ENCODE measurements at places on chromosomes 5 and 9. TPM values are rescaled to one million over a fixed set of nuclear protein-coding genes. Genes with fewer than 3 reads are reported as not detected.

The CARD9 gene
- total RNA-seq = 0.69 TPM

The CDX1 gene
- total RNA-seq = not detected

The KLF9 gene
- total RNA-seq = 5.9 TPM

The DOCK8 gene
- 5.7 TPM for total RNA-seq

The MSX2 gene
- 5.6 TPM for total RNA-seq

DNA sequence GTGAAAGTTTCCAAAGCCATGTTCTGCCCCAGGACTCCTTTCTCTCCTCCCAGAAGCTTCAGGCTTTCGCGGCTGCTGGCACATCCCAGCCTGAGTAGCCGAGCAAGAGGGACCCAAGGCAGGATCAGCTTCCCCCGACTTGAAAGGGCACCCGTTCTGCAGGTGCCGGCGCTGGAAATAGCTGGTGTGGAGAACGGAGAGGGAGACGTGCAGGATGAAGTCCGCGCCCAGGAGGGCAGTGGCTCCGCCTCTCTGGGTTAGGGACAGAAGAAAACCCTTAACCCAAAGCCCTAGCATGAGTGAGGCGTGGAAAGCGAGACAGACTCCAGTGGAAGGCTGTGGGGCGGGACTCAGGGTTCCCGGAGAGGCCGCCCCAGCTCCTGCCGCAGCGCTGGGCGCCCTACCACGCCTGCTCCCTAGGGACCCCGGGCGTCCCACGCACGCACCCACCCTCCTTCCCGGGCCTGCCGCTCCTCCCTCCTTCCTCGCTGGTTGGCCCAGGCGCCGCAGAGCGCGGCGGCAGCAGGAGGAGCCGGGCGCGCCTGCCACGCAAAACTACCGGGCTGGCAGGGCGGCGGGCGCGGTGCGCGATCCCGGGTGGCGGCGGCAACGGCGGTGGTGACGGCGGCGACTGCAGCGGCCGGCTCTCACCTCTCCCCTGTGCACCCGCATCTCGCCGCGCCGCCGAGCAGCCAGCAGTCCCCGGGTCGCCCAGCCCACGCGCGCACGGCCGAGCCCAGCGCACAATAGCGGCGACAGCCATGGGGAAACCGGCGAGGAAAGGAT is at the start of gene SLC1A1:
Gene SLC1A1 (plus strand): TSS at position 550 of the 786 bp plus-strand sequence. CDS start 212 bp downstream, at position 762.
- no peaks in the 10 kb centered on the region for H3K36me3 ChIP-seq
- H3K27ac ChIP-seq = no peak within 1 kb of the TSS

DNA sequence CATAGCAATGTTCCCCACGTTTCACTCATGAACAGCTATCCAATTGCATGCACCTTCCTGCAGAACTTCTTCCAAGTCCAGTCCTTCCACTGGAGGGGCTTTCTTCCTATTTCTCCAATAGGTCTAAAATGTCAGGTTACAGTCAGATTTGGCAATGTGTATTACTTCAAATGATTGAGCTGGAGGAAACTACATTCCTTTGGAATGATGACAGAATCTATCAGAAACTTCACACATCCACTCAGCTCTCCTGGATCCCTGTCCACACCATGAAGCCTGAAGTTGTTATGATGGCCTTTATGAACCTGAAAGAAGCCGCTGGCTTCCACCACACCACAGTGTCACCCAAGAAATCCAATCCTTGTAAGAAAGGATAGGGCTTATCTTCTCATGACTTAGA is 32.2 kb downstream of the FBXW2 start:
- H3K4me3 ChIP-seq = no peak overlapping the region
- H3K36me3 ChIP-seq = peaks cover 67% of the 10 kb centered on the region
- H3K4me1 ChIP-seq = peaks cover 5% of the 10 kb centered on the region
- H3K27ac ChIP-seq = peak overlapping the region; percentile 69
- no peak for DNase-seq

- no peak for DNase-seq
- H3K27me3 ChIP-seq = peaks cover 29% of the 10 kb centered on the region
These were observed 428 bp downstream of the C5orf52 start for GRCh38 chr5:157671592-157672330.

GRCh38 chr5:1473746-1474145 is 28.5 kb upstream of the SLC6A3 start:
- no peaks in the 10 kb centered on the region for H3K4me1 ChIP-seq
- H3K36me3 ChIP-seq = peaks cover 35% of the 10 kb centered on the region
- no peak for DNase-seq

DNA sequence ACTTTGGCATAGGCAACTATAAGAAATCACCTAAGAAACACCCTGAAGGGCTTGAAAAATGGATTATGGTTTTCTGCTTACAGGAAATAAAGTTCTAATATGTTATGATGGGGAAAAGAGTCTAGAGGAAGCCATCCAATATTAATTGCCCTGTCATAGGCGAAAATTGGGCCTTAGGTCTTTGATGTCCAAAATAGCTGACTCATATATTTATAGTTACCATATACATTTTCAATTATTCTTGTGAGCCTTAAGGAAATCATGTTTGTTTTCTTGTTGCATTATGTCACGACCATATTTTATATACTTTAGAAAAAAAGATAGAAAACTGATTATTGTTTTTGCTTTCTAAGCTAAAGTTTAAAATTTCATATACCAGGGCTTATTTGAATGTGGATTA is 509.1 kb downstream of the CDH12 start:
- DNase-seq = no peak
- H3K27ac ChIP-seq = no peak overlapping the region

DNA sequence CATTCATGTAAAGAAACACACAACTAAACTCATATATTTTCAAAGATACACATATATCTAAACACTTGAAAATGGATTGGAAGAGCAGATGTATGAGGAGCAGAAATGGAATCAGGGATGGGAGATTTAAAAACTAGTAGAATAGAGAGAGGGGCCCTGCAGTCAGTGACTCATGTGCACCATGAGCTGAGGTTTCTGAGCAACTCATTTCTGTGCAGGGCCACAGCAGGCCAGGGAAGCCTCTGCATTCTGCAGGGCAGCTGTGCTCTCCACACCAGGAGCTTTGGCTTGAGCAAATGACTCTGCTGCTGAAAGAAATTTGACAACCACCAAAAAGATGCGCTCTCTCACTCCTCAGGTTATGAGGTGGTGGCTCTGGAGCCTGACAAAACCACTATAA is 27.1 kb downstream of the LHX6 start:
- H3K4me1 ChIP-seq = no peaks in the 10 kb centered on the region
- H3K36me3 ChIP-seq = no peaks in the 10 kb centered on the region
- no peak overlapping the region for H3K4me3 ChIP-seq
- H3K27ac ChIP-seq = no peak overlapping the region
- H3K27me3 ChIP-seq = peaks cover 9% of the 10 kb centered on the region

- peak; percentile 6 for DNase-seq
- H3K27ac ChIP-seq = peak overlapping the region; percentile 61
- H3K36me3 ChIP-seq = peaks cover 6% of the 10 kb centered on the region
- no peak overlapping the region for H3K4me3 ChIP-seq
These were observed 178.7 kb downstream of the PLK2 start for GRCh38 chr5:58281189-58281588.

DNA sequence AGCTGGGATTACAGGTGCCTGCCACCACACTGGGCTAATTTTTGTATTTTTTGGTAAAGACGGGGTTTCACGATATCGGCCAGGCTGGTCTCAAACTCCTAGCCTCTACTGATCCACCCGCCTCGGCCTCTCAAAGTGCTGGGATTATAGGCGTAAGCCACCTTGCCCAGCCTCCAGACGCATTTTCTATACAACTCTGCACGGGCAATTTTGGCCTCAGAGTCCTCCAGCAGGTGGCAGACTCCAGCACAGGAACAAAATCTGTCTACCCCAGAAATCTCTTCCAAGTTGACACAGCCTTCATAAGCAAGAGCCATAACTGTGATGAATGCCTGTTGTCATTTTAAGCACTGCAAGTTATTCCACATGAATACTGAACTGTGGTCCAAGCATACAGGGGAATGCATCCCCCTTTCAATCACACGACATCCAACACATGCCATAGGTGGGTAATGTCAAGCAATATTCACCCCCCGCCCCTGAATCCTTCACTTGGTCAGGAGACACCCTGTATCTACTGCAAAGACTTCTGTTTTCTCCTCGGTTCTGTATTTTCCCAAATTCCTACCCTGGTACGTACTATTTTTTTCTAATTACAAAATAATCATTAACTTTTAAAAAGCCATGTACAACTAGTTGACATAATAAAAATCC is 50.8 kb downstream of the ALDH7A1 start:
- no peaks in the 10 kb centered on the region for H3K27me3 ChIP-seq
- peak; percentile 60 for DNase-seq
- peaks cover 61% of the 10 kb centered on the region for H3K36me3 ChIP-seq
- H3K4me1 ChIP-seq = no peaks in the 10 kb centered on the region

DNA sequence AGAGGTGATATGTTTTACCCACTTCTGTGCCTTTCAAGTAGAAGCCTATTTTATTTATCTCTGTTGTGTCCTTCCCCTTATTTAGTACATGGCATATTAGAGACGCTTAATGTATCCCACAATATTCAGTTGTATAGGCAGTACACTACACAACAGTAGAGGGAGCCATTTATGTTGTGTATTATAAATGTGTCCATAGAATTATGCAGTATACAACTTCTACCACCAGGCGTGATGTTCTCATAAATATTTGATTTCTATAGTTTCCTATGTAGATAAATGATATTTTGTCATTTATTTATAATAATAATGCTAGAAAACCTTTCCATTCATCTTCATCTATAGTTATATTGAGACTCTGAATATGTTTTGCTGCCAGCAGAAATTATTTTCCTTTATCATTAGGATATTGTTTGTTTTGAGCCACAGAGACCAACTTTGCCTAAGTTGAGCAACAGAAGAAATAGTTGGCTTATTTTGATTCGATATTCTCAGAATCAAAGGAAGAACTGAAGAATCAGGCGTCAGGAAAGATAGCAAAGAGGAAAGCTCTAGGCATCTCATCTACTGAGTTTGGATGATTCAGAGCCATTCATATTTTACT is 81.7 kb downstream of the ADAMTS19 start:
- DNase-seq = peak; percentile 74
- peaks cover 16% of the 10 kb centered on the region for H3K27me3 ChIP-seq
- H3K4me3 ChIP-seq = no peak overlapping the region
- H3K27ac ChIP-seq = no peak overlapping the region

DNA sequence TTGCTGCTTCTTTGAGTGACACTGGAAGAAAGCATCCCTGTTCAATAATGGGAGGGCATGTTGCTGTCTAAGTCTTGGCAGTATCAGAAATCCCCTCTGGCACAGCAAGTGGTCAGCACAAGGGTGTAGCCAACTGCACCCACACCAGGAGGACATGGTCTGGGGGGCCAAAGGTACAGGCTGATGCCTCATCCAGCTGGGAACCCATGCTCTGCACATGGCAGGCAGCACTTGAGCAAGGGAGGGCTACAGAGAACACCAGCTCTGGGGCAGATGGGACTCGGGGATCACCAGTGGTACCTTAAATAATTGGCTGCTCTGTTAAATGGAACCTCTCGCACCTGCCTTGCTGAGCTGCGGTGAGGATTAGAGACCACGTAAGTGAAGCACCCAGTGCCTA is 265.2 kb downstream of the SYK start:
- H3K27me3 ChIP-seq = no peaks in the 10 kb centered on the region
- no peak overlapping the region for H3K4me3 ChIP-seq
- no peak for DNase-seq

GRCh38 chr9:74458832-74459231 is 38.3 kb upstream of the RORB start:
- H3K4me3 ChIP-seq = no peak overlapping the region
- DNase-seq = no peak
- H3K27ac ChIP-seq = no peak overlapping the region
- no peaks in the 10 kb centered on the region for H3K4me1 ChIP-seq
- H3K27me3 ChIP-seq = no peaks in the 10 kb centered on the region
- no peaks in the 10 kb centered on the region for H3K36me3 ChIP-seq

DNA sequence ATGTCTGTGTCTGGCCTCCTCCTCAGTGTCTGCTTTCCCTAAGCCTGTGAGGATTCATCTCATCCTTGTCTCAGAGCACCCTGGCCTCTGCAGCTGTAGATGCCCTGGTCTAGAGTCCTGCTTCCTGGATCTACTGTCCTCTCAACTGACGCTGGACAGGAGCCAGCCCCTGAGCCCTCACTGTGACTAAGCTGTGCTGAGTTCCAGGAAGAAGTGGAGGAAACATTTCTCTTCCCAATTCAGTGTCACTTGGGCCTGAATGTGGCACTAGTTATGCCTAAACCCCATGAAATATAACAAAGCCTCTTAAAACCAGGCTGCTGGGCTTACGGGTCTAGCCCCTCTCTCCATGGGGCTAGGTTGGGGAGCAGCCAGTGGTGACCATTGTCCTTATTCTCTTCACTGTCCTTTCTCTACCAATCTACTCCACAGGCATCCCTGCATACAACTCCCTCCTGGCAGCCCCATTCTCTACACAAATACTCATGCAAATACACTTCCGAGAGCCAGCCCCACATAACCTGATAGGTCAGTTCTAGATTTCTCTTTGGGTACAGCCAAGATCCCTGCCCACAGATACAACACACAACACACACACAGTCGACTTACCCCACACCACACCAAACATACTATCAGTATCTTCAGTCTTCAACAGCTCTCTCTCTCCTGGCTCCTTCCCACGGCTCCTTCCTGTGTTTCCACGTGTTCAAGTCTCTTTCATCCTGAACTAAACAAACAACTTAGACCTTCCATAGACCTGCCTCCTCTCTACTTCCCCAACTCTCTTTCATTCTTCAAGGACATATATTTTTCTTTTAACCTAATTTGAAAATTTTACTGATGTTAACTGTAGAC is 220.8 kb downstream of the SNX18 start:
- no peak overlapping the region for H3K27ac ChIP-seq
- no peaks in the 10 kb centered on the region for H3K27me3 ChIP-seq
- peak; percentile 70 for DNase-seq
- no peak overlapping the region for H3K4me3 ChIP-seq
- no peaks in the 10 kb centered on the region for H3K36me3 ChIP-seq

GRCh38 chr5:109177227-109177626 is 232.5 kb downstream of the PJA2 start:
- no peaks in the 10 kb centered on the region for H3K4me1 ChIP-seq
- H3K36me3 ChIP-seq = peaks cover 7% of the 10 kb centered on the region
- no peak overlapping the region for H3K4me3 ChIP-seq
- H3K27ac ChIP-seq = no peak overlapping the region

Measured in MCF 10A (cell line).